ENCODE measurements at places on chromosomes 3 and 15. TPM values are rescaled to one million over a fixed set of nuclear protein-coding genes. Genes with fewer than 3 reads are reported as not detected.

TMEM43 gene
- 114 TPM for total RNA-seq

TM4SF4 gene
- 1.6 TPM for total RNA-seq

OXTR gene
- total RNA-seq: 56.1 TPM

PFKFB4 gene
- total RNA-seq: 16.1 TPM

FBXL2 gene
- 15.6 TPM for total RNA-seq

Data from IMR-90 (cell line).